ENCODE measurements at places on chromosomes 16 and 17.
A peak's percentile ranks its signal among the peaks of the same experiment; 100 is the strongest.

GRCh38 chr17:72931163-72931562 lies 161.3 kb downstream of the SLC39A11 start:
- DNase-seq, result no peak

GRCh38 chr17:80605326-80606066 lies 60.9 kb downstream of the RPTOR start:
- DNase-seq, result no peak

DNA sequence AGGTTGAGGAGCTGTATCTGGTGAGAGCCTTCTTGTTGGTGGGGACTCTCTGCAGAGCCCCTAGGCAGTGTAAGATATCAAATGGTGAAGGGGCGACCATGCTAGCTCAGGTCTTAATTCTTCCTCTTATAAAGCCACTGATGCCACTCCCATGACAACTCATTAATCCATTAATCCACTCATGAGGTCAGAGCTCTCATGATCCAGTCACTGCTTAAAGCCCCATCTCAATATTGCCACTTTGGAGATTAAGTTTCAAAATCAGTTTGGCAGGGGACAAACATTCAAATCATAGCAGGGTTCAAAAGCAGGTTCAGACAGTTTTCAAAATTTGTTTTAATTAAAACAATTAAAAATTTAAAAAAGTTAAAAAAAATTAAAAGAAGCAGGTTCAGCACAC lies 13.1 kb upstream of the SPECC1 start:
- no peak for DNase-seq

GRCh38 chr16:5450409-5451104 lies 353.0 kb upstream of the EEF2KMT start:
- no peak for DNase-seq

- no peak for DNase-seq
These were observed 140.5 kb downstream of the SEC14L1 start for GRCh38 chr17:77281122-77281903.

DNA sequence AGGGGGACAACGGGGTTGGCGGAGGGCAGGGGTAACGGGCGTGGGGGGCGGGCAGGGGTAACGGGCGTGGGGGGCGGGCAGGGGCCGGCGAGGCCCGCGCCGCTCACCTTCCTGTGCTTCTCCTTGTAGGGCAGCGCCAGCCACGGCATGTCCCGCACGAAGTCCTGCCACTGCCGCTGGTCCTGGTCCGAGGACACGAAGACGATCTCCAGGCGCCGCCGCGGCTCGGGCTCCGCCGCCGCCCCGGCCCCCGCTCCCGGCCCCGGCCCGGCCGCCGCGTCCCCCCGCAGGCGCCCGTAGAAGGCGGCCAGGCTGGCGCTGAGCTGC lies 401 bp downstream of the NXN start:
- DNase-seq, result no peak

- no peak for DNase-seq
These were observed 17.9 kb downstream of the MYO1C start for GRCh38 chr17:1474402-1475189.

DNA sequence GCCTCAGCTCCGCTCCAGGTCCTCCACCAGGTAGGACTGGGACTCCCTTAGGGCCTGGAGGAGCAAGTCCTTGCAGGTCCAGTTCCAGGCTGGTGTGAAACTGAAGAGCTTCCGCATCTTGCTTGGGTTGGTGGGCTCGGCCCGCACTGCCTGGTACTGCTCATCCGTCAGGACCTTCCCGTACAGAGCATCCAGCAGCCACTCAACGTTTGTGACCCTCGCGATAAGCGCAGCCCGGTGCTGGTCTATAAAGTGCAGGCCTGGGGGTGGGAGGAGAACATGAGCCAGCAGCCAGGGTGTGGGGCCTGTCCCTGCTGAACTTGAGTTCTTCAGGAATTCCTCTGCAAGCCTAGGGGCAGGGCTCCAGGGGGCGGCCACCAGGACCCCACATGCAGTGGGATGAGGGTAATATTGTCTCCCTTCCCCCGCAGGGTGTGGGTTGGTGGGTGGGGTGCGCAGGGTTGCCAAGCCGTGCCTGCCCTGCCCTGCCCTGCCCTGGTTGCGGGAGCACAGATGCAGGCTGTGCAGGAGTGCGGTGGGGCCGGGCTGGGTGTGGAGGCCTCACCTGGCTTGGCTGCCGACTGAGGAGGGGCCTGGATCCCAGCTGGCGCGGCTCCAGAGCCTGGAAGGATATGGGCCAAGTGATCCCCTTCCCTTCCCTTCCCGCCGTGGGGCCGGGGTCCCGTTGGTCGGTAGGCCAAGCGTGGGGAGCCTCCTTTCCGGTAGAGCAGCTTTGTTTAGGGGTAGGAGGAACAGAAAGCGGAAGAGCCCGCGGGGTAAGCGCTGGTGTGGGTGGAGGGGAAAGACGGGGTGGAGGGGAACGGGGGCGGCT lies 762 bp downstream of the PYCARD start:
- no peak for DNase-seq

- DNase-seq, result no peak
These were observed 6.5 kb downstream of the FDXR start for GRCh38 chr17:74866198-74866835.

GRCh38 chr16:75374388-75374787 lies 58.9 kb downstream of the CFDP1 start:
- DNase-seq, result no peak

GRCh38 chr16:48546774-48547173 lies 63.2 kb downstream of the N4BP1 start:
- DNase-seq, result no peak

GRCh38 chr16:87679593-87680271 lies 77.4 kb downstream of the JPH3 start:
- no peak for DNase-seq

DNA sequence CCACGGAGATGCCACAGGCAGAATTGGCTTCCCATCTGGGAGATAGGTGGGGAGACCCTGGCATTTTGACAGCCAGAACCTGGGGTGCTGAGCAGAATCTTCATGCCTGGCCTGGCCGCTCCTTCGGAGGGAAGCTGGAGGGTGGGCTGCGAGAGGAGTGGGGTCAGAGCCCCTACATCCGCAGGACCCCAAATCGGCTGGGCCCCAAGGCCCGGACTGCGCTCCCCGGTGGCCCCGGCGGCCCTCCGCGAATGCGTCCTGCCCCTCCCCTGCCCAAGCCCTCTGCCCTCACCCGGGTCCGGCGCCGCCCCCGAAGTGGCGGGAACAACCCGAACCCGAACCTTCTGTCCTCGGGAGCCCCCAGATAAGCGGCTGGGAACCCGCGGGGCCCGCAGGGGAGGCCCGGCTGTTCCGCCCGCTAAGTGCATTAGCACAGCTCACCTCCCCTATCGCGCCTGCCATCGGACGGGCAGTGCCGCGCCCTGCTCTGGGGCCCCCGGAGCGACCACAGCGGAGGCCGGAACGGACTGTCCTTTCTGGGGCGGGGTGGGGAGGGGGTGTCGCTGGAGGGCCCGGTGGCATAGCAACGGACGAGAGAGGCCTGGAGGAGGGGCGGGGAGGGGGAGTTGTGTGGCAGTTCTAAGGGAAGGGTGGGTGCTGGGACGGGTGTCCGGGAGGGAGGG lies 850 bp upstream of the PNMT start:
- DNase-seq, result no peak

- no peak for DNase-seq
These were observed 1.5 kb downstream of the ESRP2 start for GRCh38 chr16:68234188-68235107.

DNA sequence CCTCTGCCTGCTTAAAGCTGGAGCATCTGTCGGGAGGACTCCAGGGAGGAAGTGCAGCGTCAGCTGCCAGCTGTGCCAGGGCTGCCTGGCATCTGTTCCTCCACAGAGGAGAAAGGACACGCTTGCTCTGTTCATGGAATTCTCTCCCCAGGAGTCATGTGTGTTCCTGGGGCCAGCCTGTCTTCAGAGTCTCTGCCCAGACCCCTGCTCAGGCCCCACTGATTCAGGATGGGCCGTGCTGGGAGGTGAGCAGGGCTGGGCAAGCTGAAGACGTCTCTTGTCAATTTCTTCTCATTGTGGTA lies 24.2 kb downstream of the CRISPLD2 start:
- DNase-seq, result no peak

GRCh38 chr16:70523076-70523742 lies at the start of gene COG4:
Gene COG4, minus strand, starts transcription at chr16:70523554. Its CDS starts 11 bp downstream, at chr16:70523543.
- DNase-seq, result peak; percentile 78

DNA sequence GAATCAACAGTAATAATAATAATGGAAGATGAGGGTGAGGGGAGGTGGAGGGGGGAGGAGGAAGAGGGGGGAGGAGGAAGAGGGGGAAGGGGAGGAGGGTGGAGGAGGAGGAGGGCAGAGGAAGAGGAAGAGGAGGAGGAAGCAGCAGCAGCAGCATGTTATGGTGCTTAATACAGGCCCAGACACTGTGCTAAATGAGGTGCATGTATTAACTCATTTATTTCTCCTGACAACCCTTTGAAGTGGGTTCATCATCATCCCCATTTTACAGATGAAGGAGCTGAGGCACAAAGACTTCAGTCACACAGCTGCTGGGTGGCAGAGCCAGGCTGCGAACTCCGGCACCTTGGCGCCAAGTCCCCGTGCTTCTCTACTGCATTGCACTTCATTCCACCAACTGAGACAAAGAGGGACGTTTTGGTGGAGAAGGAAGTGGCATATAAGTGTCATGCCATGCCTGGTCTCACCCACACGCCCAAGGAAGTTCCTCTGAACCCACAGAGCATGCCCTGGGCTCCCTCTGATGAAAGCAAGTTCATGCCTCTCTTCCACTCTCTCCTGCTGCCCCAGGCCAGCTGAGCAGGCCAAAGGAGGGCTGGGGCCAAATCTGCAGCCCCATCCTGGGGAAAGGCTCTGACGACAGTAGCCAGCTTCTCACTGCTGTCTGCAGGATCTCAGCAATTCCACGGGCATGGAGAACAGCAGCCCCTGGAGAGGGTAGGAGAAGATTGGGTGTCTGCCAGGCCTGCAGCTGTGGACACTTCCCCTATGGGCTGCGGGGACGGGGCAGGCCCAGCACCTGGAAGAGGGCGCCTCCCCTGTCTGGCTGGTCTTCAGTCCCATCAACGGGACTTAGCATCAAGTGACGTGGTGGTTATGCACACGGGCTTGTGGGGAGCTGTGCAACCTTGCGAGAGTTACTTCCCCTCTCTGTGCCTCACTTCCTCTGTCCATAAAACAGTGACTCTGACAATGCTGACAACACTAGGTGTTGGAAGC lies 21.8 kb downstream of the XYLT1 start:
- DNase-seq, result no peak

DNA sequence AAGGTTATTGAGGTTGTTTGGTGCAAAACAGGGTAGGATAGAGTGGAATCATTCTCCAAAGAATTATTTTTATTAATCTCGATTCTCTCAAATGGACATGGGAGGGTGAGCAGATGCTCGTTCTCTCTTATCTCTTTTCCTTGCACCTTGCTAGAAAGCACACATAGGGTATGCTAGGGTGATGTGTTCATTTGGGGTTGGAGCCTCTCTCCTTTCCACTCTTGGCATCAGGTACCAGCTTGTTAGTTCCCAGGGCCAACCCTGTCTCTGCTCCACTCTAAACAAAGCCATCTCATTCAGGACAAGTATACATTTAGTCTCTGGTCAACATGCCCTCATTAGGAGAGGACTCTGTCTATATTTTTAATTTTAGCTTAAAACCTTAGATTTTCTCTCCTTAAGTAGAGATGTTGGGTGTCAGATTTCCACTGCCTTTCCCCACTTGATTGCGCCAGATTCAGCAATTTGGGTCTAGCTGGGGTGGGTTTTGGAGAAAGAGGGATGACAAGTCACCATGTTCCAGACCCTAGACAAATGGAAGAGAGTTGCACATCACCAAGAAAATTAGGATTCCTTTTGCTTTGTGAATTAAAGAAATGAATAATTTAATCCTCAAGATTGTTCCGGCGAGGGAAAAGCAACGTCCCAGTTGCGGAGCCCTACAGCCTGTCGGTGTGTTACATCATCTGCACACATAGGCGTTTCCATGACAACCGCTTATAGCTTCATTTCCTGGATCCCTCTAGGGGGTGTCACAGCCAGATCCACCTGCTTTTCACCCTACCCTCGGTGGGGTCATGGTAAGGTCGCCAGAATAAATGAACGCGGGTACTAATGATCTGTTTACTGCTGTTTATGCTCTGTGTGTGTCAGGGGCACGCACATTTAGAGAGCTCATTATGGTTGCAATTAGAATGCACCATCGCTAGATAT lies 41.6 kb downstream of the SNX11 start:
- DNase-seq, result no peak

DNA sequence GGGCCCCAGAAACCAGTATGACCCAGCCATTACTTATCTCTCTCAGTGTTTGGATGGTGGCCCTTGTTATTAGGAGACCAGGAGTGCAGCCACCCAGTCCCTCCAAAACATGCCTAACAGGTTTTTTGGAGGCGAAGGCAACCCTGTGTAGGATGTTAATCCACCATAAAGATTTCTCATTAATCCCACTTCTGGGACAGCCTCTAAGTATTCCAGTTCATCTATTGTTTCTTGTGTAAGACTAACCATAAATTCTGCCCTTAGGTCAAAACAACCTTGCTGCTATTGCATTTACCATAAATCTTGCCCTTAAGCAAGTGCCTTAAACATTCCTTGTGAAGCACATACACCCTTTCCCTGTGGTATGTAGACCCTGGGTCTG lies 21.5 kb upstream of the OR1F1 start:
- DNase-seq, result no peak

DNA sequence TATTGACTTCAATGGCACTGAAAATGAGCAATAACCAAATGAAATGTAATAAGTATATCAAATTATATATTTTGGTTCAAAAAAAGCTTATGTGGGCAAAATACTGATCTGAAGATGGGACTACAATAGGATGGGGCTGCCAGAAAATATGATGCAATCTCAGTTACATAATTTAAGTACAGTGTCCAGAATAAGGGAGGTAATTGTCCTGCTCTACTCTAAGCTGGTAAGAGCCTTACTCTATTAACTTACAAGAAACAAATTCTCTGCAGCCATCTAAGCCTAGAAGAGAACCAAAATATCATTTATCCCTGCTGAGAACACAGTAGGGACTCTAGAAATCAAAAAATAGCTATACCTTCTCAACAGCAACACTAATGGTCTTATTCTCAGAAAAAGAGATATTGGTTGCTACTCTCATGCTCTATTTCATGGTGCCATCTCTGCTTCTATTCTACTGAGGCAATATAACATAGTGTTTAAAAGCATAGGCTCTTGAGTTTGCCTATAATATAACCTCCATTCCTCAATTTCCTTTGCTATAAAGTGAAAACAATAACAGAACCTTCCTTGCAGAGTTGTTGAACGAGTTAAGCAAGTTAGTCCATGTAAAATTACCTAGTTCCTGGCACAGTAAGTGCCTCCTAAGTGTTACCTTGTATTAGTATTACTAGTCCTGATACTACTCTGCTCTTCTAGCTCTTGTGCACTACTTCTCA lies 19.9 kb downstream of the NQO1 start:
- DNase-seq, result no peak

- DNase-seq, result no peak
These were observed 19.0 kb upstream of the OSGIN1 start for GRCh38 chr16:83933885-83934683.

All from activated CD8-positive, alpha-beta memory T cell treated with anti-CD3 and anti-CD28 coated beads for 48 hours (primary cell).